ENCODE measurements at places on chromosomes 16 and 17.

DNA sequence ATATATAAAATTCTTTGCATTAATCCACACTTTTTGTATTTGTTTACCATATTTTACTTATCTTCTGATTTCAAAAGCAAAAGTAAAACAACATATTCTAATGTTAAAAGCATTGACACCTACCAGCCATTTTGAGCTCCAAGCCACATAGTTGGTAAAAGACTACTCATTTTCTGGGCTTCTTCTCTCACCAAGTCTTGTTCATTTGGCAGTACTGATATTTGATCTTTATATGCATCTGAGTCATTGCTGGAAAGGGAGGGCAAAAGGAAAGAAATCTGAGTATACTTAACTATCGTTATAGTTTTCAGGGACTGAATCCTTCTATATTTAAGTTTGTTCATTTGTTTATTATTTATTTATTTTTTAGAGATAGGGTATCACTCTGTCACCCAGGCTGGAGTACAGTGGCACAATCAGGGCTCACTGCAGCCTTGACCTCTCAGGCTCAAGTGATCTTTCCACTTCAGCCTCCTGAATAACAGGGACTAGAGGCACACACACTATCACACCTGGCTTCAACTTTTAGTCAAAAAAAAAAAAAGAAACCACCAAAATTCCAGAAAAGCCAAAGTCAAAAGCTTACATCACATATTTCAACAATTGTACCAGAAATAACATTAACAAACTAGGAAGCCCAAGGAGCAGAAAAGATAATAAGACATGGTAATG, 121.0 kb upstream of the TOB1 start:
- DNase-seq, result no peak

DNA sequence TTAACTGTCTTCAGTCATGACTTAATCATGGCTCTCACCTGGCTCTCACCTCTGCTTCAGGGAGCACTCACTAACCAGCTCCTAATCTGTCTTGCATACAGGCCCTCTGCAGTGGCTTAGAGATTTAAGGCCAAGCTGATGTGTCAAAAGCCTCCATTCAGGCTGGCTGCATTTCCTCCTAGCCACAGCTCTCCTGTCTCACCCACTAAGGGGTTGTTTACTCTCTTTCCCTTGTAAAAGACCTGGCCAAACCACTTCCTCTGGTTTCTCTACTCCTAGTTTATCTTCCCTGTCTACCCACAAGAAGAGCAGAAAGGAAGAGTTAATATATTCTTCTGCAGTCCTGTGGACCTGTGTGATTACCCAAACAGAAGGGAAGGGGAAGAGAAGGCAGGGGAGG, 9.3 kb upstream of the ASIC2 start:
- no peak for DNase-seq

DNA sequence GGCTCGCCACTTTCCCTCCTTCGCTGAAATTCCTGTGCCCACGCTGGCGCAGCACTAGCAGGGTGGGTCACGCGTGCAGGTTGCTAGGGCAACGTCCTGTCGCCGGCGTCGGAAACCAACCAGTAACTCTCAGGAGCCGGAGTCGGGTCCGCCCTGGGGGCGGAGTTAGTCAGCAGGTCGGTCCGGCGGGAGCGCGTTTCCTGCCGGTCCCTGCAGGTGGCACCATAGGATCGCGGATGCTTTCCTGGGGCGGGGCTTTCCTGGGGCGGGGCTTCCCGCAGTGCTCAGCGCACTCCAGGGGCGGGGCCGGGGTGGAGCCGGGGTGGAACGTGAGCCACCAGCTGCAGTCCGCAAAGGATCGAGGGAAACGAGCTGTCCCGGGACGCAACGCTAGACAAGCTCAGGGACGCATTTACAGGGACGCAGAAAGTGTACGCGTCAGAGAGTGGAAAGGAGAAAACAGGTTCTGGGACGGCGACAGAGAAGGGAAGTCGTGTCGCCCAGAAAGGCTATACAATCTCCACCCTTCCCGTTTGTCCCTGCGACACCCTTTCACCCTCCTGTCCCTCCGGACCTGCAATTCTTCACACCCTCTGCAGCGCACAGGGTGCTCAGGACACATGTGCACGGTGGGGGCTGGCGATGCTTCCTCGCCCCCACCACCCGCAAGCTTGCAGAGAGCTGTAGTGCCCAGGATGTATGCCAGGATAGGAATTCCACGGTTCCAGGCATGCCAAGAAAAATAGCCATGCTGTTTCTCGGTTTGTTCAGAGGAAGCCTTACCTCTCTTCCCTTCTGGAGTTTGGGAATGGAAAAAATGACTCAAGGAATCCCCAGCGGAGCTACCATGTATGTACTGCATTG, 12.3 kb downstream of the COPZ2 start:
- DNase-seq, result peak; percentile 93

- no peak for DNase-seq
Measured at GRCh38 chr17:68456339-68457167, 743 bp downstream of the WIPI1 start.

GRCh38 chr17:66373944-66374817, 71.8 kb downstream of the PRKCA start:
- DNase-seq, result peak; percentile 46

GRCh38 chr17:50043290-50044148, 12.4 kb upstream of the ITGA3 start:
- DNase-seq, result no peak

DNA sequence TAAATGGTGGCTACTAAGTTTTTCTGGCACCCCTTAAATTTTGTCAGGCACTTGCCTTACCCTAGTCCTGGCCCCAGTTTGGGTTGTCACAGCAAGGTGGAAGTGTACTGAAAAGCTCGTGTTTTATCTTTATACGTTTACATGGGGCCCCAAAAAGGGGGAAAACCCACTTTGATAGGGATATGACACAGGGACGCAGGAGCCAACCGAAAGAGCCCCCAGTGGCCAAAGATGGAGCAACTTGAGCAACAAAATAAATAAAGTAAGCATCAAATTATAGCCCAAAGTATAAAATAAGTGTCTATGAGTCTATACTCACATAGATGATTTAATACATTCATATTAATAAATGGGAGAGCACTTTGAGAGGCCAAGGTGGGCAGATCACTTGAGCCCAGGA, 5.0 kb upstream of the CETP start:
- no peak for DNase-seq

DNA sequence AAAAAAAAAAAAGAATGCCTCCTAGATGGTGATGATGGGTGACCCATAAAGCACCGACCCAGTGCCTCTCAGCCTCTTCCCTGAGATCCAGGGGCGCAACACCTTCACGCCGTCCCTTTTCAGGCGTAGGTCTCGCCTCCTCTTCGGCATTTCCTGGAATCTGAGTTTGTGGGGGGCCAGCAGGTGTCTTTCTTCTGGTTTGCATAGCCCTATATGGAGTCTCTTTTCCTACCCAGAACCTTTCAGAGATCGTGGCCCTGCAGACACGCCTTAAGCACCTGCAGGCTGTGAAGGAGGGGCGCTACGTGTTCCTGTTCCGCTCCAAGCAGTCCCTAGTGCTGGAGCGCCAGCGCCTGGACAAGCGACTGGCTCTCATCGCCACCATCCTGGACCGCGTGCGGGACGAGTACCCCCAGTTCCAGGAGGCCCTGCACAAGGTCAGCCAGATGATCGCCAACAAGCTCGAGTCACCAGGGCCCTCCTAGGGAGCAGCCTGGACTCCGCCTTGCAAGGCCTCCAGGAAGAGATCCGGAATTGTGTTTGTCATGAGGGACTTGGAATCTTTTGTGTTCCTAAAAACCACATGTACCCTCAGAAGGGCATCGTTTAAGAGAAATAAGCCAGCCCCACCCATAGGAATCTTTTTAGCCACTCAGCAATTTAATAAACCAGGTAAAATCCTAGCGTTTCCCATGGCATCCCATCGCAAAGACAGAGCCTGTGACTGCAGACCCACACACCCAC, 1.9 kb upstream of the GAA start:
- no peak for DNase-seq

DNA sequence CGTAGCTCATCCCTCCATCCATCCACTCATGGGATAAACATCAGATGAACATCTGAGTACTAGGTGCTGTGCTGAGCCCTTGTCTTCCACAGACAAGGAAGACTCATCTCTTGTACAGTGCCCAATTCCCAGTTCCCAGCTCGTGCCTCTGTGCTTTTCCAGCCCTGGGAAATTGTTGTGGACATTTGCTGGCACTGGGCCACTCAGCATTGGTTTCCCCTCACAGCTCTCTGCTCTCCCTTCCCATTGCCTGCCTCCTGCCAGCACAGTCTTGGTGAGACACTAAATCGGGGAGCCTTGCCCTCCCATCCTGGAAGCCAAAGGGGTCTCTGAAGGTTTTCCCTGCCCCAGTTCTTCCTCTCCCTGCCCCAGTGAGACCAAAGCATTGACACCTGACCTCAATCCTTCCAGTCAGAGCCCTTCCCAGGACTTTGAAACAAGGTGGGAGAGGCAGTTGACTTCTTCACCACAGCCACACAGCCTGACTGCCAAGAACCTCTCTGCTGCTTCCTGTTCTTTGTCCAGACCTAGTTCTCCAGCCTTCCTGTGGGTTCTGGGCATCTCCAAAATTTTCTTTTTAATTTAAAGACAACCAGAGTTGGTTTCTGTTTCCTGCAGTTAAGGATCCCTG, 50.2 kb downstream of the WSB1 start:
- DNase-seq, result no peak

DNA sequence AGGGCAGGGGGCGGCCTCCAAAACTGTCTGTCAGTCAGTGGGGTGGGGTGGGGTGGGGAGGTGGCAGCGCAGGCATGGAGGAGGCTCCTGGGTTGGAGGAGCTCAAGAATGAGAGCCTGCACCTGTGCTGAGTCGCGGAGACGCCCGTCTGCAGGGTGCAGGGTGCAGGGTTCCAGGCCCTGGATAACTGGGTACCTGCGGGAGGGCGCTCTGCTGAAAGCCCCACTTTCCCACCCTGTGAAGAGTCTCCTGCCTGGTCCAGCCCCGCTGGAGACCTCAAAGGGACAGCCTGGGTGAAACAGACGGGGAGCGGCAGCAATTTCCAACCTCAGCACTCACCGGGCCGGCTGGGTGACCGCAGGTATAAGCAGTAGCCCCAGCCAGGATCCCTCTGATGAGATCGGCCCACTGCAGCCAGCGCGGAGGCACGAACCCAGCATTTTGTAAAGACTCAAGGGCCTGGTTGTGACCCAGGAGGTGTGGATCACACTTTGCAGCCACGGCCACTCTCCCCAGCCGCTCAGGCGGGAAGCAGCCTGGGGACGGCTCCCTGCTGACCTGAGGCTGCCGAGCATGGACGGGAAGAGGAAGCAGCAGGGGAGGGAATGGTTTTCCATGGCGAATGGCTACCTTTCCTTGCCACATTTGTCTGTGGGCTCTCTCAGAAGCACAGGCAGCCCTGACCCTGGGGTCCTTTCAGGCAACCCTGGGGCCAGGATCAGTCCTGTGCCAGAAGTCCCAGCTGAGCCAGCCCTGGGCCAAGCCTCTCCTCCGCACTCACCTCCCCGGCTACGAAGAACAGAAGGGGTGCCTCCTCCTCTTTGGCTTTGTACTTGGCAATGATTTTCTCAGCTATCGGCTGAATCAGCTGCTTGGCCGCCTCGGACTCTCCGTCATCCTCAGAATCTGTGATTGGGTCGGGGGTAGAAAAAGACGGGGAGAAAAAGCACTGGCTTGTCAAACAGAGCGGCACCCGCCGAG, 21.0 kb downstream of the MRM3 start:
- no peak for DNase-seq

DNA sequence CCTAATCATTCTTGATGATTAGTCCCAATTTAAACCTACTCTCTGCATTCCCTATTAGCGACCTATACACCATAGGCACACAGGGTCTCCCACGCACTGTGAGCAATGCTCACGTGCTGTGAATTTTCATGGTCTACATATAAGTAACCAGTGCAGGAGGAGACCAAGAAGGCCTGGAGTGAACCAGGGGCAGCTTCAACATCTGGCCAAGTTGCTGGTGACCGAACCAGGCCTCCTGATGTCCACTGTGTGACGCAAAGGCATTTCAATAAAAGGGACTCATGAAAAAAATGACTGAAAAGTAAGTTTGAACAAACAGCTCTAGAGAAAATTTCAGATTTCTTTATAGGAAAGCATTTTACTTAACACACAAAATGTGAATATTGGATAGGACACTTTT, 107.0 kb downstream of the ZFHX3 start:
- no peak for DNase-seq

GRCh38 chr16:31696968-31697743, 169.5 kb downstream of the AHSP start:
- DNase-seq, result no peak

GRCh38 chr16:69031877-69032301, 73.6 kb upstream of the HAS3 start:
- no peak for DNase-seq

DNA sequence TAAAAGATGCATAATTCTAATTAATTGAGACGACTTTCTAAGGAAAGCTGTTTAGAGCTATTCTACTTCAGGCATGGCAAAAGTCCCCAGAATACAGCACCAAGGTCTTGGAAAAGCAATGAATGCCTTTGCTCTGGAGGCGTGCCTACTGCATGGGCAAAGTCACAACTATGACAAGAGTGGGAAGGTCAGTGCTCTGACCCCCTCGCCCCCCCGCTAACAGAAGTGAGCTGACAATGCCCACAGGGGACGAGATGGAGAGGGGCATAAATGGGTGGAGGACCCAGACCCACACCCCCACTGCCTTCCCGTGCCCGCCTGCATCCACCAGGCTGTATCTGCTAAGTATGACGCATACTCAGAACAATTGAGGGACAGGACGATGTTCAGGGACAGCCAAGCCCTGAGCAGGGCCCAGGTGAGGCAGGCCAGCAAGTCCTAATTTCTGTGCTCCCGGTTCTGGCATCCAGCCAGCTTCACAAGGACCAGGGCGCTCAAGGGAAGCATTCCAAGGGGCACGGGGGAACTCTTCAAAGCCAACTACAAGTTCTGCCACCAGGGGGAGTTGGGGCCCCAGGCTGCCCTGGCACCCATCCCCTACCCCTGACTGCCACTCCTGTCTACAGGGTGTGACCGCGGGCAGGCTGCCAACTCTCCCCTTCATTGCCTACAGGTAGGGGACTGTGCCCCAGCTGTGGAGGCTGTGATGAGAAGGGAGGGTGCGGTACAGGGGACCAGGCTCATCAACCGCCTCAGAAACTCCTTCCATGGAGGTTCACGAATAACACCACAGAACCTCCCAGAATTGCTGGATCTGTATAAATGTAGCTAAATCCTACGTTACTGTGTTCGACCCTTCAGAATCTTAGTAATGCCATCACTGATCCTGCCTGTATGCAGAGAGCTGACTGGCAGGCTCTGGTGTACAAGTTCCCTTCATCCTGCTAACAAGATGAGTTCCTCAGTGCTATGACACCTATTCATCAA, 20.8 kb downstream of the NPRL3 start:
- peak; percentile 83 for DNase-seq

- no peak for DNase-seq
Measured at GRCh38 chr16:70651524-70651923, 5.2 kb downstream of the IL34 start.

- no peak for DNase-seq
Measured at GRCh38 chr17:67289181-67289876, 44.3 kb upstream of the HELZ start.

DNA sequence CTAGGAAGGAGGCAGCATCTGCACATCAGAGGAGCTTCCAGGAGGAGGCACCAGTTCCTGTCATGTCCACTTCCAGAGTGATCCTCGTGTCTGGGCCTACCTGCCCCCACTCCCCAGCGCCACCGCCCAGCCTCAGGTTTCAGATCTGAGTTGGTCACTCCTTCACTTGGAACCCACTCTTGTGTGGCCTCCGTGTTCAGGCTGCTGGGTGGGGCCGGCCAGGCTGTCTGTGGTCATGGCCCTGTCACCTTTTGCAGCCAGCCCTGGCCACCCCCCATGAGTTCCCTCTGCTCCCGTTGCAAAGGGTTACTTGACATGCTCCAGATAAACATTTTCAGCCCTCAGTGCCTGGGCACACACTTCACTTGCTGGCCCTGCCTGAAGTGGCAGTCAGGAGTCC, 26.6 kb upstream of the SPPL2C start:
- DNase-seq, result no peak

GRCh38 chr16:73213732-73214455, 166.0 kb upstream of the ZFHX3 start:
- DNase-seq, result no peak

All from natural killer cell (primary cell).